ENCODE measurements at places on chromosomes 7 and 10.

GRCh38 chr10:106661767-106662140 is 502.8 kb downstream of the SORCS1 start:
- no peak for DNase-seq

DNA sequence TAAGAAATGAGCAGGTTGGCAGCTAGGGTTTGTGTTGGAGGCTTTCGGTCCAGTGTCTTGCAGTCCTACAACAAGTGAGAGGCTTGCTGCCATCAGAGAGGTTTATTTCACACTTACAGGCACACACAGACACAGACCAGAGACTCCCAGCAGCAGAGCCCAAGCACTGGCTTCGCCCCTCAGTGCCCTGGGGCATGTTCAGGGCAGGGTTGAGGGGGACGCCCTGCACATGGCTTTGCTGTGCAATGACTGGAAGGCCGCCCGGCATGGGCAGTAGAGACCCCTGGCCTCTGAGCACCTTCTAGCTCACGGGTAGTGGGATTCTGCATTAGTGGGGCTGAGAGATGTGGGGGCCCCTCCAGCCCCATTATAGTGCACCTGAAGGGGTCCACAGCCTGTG is 3.8 kb downstream of the SPRN start:
- no peak for DNase-seq

DNA sequence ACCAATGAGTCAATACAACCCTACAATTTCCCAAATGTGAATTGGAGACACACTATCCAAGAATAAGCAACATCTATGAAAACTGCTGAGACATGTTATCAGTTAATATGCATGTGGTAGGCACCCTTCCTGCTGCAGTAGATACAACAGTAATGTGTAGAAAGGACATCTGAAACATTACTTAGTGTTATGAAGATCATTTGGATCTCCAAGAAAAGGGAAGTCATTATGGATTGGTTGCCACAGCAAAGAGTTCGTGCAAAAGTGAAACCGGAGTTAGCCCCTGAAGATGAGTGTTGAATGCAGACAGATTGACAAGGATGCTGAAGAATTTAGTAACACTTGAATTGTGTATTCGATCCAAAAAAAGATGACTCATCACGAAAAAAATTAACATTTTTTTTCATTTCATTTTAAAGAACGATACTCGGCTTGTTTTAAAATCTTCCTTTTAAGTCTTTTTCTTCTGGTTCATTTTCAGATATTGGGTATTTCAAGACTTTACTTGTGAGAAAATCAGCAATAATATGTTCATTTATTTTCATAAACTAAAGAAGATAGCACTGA is 322.4 kb upstream of the KLF6 start:
- no peak for DNase-seq

DNA sequence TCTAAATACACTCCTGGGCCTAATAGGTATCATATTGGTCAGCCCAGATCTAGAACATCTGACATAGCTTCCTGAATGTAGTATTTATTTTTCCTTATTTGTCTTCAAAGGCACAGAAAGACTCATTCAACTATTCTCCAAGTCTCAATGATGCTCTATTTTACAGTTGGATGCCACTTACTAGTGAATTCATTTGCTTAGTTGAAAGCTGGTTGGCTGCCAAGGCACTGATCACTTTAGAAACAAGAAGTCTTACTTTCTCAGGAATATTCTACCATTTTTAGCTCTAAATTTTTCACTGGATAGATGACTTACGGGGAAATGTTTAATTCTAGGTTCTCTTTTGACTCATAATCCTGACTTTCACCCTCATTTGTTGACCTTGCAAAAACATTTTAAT is 863.4 kb downstream of the SORCS1 start:
- DNase-seq: no peak

DNA sequence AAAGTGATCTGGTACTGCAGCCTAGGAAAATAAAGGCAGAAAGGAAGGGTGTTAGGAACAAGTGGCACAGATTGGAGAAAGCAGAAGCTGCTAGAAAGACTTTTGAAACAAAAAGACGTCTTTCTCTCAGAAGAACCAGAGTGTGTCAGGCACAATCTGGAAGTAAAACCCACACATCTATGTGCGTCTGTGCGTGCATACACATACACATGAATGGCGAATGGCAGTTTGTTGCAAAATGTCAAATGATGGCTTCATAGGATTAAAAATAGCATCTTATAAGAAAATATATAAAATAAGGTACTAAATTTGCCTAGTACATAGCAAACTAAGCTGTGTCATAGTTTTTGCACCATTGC is 246.3 kb downstream of the CDK14 start:
- DNase-seq: no peak

GRCh38 chr7:2575733-2576340 is 17.1 kb downstream of the IQCE start:
- no peak for DNase-seq

DNA sequence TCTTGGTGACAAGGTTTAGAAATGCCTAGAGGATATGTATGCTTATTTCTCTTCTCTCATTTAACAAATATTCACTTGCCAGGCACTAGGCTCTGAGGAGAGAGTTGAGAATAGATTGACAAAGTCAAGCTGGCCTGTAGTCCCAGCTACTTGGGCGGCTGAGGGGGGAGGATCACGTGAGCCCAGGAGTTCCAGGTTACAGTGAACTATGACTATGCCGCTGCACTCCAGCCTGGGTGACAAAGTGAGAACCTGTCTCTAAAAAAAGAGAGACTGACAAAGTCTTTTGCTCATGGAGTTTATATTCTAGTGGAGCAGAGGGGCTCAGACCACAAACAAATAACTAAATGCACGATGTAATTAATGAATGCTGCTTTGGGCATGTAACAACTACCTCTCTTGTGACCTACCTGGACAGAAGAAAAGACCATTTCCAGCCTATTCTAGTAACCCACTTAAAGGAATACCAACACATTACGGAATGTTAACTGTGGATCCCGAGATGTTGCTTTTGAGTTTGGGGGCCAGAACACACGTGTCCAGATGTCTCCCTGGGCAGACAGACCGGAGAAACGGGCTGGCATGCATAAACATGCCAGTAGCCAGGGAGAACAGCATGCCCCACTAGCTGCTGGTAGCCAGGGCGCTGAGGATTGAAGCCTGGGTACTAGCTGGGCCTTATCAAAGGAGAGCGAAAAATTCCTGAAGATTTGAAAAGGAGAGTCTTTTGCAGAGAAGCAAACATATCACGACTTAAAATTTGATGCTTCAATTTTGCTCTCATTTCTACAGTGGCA is 2.6 kb upstream of the BMPR1A start:
- DNase-seq: no peak

- DNase-seq: no peak
Observed at GRCh38 chr10:20892796-20893195, 4.3 kb downstream of the NEBL start.

DNA sequence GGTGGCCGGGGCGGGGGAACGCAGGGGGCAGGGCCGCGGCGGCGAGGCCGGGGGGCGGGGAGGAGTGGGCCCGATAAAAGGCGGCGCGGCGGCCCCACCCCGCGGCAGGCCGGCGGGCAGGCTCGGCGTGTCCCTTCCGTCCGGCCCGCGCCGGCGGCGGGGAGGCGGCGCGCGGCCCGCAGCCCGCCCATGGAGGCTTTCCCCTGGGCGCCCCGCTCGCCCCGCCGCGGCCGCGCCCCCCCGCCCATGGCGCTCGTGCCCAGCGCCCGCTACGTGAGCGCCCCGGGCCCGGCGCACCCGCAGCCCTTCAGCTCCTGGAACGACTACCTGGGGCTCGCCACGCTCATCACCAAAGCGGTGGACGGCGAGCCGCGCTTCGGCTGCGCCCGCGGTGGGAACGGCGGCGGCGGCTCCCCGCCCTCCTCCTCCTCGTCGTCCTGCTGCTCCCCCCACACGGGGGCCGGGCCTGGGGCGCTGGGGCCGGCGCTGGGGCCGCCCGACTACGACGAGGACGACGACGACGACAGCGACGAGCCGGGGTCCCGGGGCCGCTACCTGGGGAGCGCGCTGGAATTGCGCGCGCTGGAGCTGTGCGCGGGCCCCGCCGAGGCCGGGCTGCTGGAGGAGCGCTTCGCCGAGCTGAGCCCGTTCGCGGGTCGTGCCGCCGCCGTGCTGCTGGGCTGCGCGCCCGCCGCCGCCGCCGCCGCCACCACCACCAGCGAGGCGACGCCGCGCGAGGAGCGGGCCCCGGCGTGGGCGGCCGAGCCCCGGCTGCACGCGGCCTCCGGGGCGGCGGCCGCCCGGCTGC is at the start of gene NANOS1:
Gene NANOS1 (plus strand): TSS at position 102 of the 808 bp plus-strand sequence. CDS start 88 bp downstream, at position 190.
- no peak for DNase-seq

GRCh38 chr7:152709287-152710152 is 33.6 kb upstream of the XRCC2 start:
- DNase-seq: no peak

DNA sequence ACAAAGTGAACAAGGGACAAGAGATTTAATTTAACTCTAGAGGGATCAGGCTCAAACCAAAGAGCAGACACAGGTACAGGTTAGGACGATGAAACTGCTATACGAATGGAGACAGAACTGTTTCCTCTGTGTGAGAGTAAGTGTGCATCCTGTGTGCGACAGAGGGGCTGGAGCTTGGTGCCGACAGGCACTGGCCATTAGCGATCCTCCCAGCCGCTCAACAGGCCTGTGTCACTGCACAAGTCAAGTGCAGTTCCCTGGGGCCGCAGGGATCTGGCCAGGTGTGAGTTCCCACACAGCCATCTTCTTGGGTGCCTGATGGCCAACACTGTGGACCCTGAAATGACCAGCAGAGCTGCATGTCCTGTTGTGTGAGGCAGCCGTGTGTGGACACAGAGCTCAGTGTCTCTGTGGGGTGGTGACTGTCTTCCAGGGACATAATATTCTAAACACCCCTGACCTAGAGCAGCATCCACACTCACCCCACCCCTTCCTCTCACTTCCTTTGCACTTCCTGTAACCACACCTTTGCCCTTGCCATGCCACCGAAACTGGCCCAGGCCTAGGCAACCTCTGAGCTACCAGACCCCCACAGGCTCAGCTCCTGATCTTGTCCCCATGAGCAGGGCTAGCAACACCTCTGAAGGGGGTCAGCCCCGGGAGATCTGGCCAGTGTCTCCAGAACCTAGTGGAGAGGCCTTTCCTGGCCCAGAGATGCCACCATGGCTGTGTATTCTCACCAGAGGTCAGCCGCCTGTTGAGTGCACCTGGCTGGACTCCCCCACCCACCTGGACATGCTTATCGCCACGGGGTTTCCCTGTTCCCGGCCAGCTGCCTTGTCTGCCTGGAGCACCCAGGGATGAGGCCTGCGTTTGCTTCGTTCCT is 11.7 kb upstream of the TBRG4 start:
- no peak for DNase-seq

DNA sequence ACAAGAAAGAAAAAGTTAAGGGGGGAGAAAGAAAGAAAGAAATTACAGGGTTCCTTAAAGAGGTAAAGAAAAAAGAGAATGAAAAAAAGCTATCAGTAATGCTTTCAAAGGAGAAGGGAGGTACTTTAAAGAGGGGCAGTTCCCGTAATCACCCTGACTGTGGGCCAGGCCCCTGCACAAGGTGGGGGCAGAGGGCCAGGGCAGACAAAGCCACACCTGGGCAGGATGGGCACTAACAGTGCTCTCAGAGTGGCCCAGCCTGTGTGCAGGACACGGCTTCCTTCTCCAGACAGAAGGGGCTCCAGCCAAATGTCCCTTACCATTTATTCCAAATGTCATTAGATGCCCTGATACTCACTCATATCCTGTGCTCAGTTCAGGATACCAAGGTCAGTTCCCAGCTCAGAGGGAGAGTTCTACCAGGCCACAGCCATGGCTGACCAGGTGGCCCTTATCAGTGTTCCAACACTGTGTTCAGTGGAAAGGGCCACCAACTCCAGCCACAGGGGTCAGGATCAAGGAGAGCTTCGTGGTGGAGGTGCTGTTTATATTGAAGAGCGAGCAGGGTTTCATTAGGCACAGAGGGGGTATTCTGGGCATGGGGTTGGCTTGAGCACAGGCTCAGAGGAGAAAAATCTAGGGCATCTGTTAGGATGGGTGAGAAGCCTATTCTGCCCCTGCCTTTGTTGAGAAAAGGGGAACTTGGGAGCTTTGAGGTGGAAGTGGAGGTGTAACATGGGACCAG is 29.9 kb downstream of the DPCD start:
- DNase-seq: no peak

- DNase-seq: no peak
Observed at GRCh38 chr7:41504214-41504980, 198.5 kb downstream of the INHBA start.

GRCh38 chr10:3906511-3907111 is 121.6 kb upstream of the KLF6 start:
- DNase-seq: no peak

- DNase-seq: no peak
Observed at GRCh38 chr10:122279725-122280141, 8.6 kb downstream of the BTBD16 start.

DNA sequence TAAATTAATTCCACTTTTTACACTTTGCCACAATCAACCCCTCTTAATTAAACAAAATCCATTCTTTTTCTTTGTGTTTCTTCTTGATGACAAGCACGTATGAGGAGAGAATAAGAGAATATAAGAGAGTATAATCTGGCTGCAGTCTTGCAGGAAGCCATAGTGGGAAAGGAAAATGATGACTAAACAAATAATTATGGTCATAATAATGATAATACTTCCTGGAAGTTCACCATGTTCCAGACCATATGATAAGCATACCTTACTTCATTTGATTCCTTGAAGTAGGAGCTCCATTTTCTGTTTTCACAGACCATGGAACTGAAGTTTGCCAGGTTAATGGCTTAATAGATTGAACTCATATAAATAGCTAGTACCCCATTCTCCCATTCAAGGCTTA is 237.8 kb downstream of the SEMA3D start:
- no peak for DNase-seq

GRCh38 chr7:155002411-155003091 is 373 bp downstream of the PAXIP1 start:
- DNase-seq: no peak
